ENCODE measurements at places on chromosomes 7 and 10. TPM values are rescaled to one million over a fixed set of nuclear protein-coding genes. Genes with fewer than 3 reads are reported as not detected.
A peak's percentile ranks its signal among the peaks of the same experiment; 100 is the strongest.

- H3K27me3 ChIP-seq: no peaks in the 10 kb centered on the region
- H3K4me3 ChIP-seq: no peak overlapping the region
- peak; percentile 69 for DNase-seq
- H3K36me3 ChIP-seq: no peaks in the 10 kb centered on the region
These were observed 101.7 kb downstream of the MGMT start for GRCh38 chr10:129568583-129569344.

KAZALD1 gene
- 43.0 TPM for total RNA-seq

DNA sequence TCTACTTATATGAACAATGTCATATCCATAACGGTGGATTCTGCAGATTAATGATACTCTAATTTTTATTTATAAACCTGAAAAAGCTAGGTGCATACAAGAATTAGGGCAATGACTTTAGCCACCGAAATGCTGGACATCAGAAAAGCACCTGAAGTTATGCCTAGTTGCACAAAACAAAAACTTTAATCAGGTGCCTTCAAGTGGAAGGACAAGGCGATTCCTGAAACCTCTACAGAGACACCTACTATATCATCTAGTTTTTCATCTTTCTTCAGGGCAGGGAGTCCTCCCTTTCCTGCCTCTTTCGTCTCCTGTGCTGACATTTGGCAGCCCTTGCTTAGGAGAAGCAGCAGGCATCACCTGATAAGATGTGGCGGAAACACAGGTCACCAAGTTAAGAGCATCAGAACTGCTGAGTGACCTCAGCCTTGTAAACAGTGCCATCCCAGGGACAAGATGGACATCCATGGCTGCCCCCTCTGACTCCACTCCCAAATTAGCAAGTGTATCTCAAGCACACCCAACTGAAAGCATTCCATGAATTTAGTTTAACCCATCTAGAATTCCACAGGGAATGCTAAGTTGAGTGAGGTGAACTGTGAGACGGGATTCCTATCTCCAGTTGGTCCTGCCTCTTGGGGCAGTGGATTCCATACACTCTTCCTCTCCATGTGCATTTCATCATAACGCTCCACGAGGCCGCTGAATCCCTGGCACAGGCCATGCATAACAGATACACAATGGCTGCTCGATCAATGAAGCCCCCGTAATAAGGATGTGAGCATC, 5.8 kb downstream of the ITPRIP start:
- no peaks in the 10 kb centered on the region for H3K27me3 ChIP-seq
- H3K4me1 ChIP-seq: peaks cover 88% of the 10 kb centered on the region
- no peaks in the 10 kb centered on the region for H3K36me3 ChIP-seq
- no peak for DNase-seq
- peak overlapping the region; percentile 95 for H3K27ac ChIP-seq
- no peak overlapping the region for H3K4me3 ChIP-seq

GRCh38 chr7:73418113-73418703, 15.4 kb upstream of the FZD9 start:
- H3K4me3 ChIP-seq: no peak overlapping the region
- no peaks in the 10 kb centered on the region for H3K36me3 ChIP-seq
- no peak overlapping the region for H3K27ac ChIP-seq

- no peak for DNase-seq
- no peak overlapping the region for H3K4me3 ChIP-seq
- H3K27me3 ChIP-seq: no peaks in the 10 kb centered on the region
- H3K27ac ChIP-seq: no peak overlapping the region
- H3K36me3 ChIP-seq: peaks cover 7% of the 10 kb centered on the region
These were observed 51.3 kb downstream of the USP6NL start for GRCh38 chr10:11560076-11560709.

CCL24 gene
- not detected for total RNA-seq

GRCh38 chr10:36089790-36090440, 447.8 kb upstream of the FZD8 start:
- H3K27me3 ChIP-seq: no peaks in the 10 kb centered on the region
- no peak overlapping the region for H3K27ac ChIP-seq
- H3K36me3 ChIP-seq: no peaks in the 10 kb centered on the region
- no peak overlapping the region for H3K4me3 ChIP-seq

ICA1 gene
- total RNA-seq: 2.2 TPM

DNA sequence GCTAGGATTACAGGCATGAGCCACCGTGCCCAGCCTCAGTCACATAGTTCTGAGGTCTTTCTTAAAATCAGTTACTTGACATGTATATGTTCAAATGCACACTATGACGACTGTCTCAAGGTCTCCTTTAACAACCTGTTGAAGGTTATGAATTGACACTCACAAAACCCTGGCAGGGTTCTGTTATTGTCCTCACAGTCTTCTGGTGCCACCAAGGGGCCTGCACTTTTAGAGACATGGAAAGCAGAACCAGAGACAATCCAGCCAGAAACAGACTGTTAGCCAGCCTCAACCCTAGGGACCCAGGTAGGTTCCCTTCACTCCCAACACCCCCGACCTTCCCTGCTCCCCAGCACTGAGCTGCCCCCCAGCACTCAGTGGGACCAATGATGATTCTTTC, 26.4 kb downstream of the TEX36 start:
- no peaks in the 10 kb centered on the region for H3K36me3 ChIP-seq
- no peak overlapping the region for H3K4me3 ChIP-seq
- peaks cover 33% of the 10 kb centered on the region for H3K27me3 ChIP-seq
- H3K4me1 ChIP-seq: peaks cover 7% of the 10 kb centered on the region
- no peak for DNase-seq

GRCh38 chr10:84477398-84478128, 149.2 kb downstream of the CCSER2 start:
- no peaks in the 10 kb centered on the region for H3K27me3 ChIP-seq
- no peak for DNase-seq
- H3K4me3 ChIP-seq: no peak overlapping the region
- H3K36me3 ChIP-seq: peaks cover 23% of the 10 kb centered on the region

DNA sequence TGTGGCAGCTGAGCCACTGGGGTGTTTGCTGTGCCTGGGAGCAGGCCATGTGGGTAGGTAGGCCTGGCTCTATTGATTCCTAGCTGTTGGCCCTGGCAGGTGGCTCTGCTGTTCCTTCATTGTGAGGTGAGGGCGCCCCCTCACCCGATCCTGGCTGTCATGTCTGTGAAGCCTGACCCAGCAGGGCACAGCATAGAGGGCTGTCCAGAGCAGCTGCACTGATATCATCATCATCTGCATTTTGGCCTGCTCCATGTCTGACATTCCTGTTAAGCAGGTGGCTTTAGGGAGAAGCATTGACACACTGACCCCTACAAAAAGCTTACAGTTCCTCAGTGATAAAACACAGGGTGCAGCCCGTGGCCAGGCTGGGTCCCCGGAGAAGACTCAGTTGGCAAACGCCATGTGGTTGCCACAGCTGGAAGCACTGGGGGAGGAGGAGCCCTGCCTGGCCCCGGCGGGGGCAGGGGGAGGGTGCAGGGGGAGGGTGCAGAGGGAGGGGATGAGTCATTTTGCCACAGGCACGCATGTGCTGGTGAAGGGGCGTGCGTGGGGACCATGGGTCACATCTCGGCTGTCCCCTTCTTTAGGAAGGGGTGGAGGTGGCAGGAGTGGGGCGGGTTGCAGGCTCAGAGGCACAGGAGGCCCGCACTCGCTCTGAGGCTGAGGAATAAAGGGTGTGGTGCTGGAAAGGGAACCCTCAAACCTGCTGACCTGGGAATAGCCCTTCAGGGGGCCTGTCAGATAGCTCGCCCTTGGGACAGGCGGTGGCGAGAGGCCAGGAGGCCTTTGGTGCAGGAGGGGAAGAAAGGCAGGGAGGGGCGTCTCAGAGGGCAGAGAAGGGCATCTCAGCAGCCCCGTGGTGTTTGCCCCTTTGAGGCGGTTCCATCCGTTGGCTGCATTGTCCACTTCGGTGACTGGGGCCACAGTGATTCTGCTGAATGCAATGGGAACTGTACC, 31.6 kb downstream of the IKZF1 start:
- peaks cover 10% of the 10 kb centered on the region for H3K27me3 ChIP-seq
- H3K4me1 ChIP-seq: no peaks in the 10 kb centered on the region
- H3K36me3 ChIP-seq: no peaks in the 10 kb centered on the region
- no peak overlapping the region for H3K4me3 ChIP-seq

DNA sequence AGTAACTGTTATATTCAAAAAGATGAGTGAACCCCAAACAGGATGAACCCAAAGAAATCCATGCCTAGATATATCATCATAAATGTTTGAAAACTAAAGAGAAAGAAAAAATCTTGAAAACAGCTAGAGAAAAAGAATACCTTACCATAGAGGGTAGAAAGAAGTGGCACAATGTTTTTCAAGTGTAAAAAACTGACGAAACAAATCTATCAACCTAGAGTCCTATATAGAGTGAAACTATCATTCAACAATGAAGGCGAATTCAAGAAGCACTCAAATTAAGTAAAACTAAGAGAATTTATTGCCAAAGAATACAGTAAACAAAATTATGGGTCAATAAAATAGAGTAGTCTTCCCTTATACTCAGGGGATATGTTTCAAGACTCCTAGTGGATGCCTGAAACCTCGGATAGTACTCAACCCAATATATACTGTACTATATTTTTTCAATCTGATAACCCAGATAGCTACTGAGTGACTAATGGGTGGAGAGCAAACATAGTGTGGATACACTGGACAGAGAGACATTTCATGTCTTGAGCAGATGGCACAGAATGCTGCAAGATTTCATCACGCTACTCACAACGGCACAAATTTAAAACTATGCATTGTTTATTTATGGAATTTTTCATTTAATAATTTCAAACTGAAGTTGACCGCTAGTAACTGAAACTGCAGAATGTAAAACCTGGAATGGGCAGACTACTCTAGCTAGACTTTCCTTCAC, 52.6 kb upstream of the TMEM106B start:
- no peaks in the 10 kb centered on the region for H3K36me3 ChIP-seq
- no peak overlapping the region for H3K27ac ChIP-seq
- no peak for DNase-seq
- H3K27me3 ChIP-seq: no peaks in the 10 kb centered on the region

ASAH2 gene
- 1.1 TPM for total RNA-seq

GRCh38 chr10:78357141-78358063, 323.7 kb downstream of the RPS24 start:
- peaks cover 24% of the 10 kb centered on the region for H3K27me3 ChIP-seq
- H3K36me3 ChIP-seq: no peaks in the 10 kb centered on the region
- no peak for DNase-seq
- H3K27ac ChIP-seq: no peak overlapping the region

DNA sequence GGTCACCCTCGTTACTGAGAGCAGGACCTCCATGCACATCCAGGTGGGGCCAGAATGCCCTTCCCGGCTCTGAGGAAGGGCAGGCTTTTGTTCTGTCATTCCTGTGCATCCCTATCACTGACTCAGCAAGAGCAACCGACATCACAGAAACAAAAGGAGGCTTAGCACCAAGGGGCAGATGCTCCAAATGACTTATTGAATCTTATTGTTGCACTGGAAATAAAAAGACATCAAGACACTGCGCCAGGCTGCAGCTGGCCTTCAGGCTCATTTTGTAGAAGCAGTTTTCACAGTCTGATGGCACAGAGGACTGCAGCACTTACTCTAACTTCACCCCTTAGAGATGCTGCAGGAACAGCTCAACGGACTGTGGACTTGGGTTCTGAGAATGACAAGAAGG, 126.4 kb downstream of the PAXIP1 start:
- H3K36me3 ChIP-seq: no peaks in the 10 kb centered on the region
- H3K27ac ChIP-seq: no peak overlapping the region
- no peaks in the 10 kb centered on the region for H3K27me3 ChIP-seq

HPSE2 gene
- not detected for total RNA-seq

GRCh38 chr7:106643216-106644000, 17.6 kb downstream of the CCDC71L start:
- H3K4me1 ChIP-seq: peaks cover 9% of the 10 kb centered on the region
- no peak for DNase-seq
- H3K4me3 ChIP-seq: no peak overlapping the region
- no peaks in the 10 kb centered on the region for H3K36me3 ChIP-seq
- H3K27ac ChIP-seq: no peak overlapping the region
- H3K27me3 ChIP-seq: no peaks in the 10 kb centered on the region

FAM25G gene
- not detected for total RNA-seq

GRCh38 chr7:28104811-28105210, 75.8 kb downstream of the JAZF1 start:
- peaks cover 66% of the 10 kb centered on the region for H3K4me1 ChIP-seq
- no peak for DNase-seq
- H3K27ac ChIP-seq: no peak overlapping the region
- no peaks in the 10 kb centered on the region for H3K27me3 ChIP-seq
- H3K36me3 ChIP-seq: peaks cover 6% of the 10 kb centered on the region

DNA sequence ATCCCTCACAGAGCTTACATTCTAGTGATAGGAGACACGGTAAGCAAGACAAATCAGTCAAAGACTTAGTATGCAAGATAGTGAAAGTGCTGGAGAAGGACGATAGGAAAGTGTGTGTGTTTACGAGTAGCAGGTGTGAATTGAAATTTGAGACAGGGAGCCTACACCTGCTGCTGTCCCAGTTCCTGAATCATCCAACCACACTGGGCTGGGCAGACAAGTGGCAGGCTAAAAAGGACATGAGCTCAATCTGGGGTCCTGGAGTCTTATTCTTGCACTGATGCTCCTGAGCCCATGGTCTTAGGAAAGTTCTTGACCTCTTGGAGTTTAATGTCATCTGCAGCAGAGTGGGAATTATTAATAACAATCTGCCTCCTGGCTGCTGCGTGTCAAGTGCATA, 16.2 kb downstream of the RBP3 start:
- no peaks in the 10 kb centered on the region for H3K4me1 ChIP-seq
- DNase-seq: no peak
- no peaks in the 10 kb centered on the region for H3K36me3 ChIP-seq

STOX1 gene
- 1.3 TPM for total RNA-seq

DNA sequence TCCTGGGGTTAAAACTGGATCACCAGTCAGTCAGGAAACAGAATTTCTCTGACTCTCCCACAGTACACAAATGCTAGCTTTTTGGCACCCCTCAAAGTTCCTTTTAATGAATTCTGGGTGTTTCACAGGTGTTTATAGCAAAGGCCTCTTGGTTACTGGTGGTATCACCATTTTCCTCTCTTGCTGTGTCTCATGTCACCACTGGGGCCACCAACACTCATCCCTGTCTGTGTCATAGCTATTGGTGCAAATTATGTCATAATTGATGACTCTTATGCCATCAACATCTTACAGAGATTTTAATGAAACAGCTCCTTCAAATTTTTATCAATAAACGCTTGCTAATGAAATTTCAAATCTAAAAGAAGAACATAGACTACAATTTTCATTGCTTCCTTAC, 27.7 kb upstream of the OSBPL3 start:
- no peak overlapping the region for H3K27ac ChIP-seq
- peaks cover 43% of the 10 kb centered on the region for H3K27me3 ChIP-seq
- H3K4me3 ChIP-seq: no peak overlapping the region
- no peaks in the 10 kb centered on the region for H3K36me3 ChIP-seq
- DNase-seq: no peak

EPHB6 gene
- total RNA-seq: 13.7 TPM

DNA sequence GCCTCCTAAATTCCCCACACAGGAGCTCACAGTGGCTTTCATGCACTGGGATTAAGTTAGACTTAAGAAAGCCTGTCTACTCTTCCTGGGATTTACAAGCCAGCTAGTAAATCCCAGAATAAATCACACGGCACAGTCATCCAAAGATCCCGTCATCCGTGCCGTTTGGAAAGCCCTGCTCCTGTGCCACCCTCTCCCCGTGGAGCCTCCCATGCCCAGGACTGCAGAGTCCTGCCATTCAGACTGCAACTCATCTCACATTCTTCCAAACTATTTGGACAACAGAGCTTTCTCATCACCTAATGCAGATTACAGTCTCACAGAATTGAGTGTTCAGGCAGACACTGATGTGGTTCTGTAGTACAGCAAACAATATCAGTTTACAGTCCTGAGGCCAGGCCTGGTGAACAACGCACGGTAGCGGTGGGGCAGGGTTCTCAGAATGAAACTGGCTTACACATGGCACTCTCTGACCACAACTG, 166.5 kb downstream of the EGFR start:
- H3K4me3 ChIP-seq: no peak overlapping the region
- no peak for DNase-seq
- peaks cover 56% of the 10 kb centered on the region for H3K36me3 ChIP-seq
